ENCODE measurements at places on chromosomes 1 and 21.
A peak's percentile ranks its signal among the peaks of the same experiment; 100 is the strongest.

GRCh38 chr1:62637392-62638105 is 40.2 kb downstream of the ANGPTL3 start:
- no peak for DNase-seq

- no peak for DNase-seq
Measured at GRCh38 chr1:171627020-171627419, 5.0 kb downstream of the MYOCOS start.

GRCh38 chr1:52413410-52413989 is 9.1 kb downstream of the PRPF38A start:
- DNase-seq, result no peak

GRCh38 chr1:92662048-92662447 is 122.9 kb downstream of the EVI5 start:
- no peak for DNase-seq

- DNase-seq, result no peak
Measured at GRCh38 chr1:33268927-33269610, 12.8 kb downstream of the ZNF362 start.

DNA sequence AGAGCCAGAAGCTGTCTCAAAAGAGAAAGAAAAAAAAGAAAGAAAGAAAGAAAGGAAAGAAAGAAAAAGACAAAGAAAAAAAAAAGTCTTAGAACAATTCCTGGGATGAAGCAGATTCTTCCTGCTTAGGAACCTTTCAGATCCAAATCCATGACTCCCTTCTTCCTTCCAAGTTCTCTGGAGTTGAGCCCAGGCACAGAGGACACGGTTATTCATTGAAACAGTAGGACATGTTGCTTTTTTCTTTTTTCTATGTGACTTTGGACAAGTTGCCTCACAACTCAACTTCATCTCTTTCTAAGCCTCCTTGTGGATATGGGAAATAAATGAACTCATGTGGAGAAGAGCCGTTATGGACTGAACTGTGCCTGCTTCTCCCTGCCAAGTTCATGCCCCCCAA is 14.7 kb upstream of the TNFRSF8 start:
- no peak for DNase-seq

DNA sequence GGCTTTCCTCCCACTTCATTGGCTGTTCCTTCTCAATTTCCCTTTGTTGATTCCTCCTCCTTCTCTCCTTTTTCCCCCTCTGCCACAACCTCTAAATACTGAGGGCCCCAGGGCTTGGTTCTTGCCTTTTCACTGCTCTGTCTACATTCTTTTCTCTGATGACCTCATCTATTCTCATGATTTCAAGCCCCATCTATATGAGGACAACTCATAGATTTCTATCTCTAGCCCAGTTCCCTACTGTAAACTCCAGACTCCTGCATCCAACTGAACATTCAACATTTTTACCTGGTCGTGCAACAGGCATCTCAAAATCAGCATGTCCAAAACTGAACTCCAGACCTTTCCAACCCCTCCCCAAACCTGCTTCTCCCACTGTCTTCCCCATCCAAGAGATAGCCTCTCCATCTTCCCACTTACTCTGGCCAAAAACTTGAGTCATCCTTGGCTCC is 11.5 kb upstream of the SLC9A1 start:
- peak; percentile 71 for DNase-seq

DNA sequence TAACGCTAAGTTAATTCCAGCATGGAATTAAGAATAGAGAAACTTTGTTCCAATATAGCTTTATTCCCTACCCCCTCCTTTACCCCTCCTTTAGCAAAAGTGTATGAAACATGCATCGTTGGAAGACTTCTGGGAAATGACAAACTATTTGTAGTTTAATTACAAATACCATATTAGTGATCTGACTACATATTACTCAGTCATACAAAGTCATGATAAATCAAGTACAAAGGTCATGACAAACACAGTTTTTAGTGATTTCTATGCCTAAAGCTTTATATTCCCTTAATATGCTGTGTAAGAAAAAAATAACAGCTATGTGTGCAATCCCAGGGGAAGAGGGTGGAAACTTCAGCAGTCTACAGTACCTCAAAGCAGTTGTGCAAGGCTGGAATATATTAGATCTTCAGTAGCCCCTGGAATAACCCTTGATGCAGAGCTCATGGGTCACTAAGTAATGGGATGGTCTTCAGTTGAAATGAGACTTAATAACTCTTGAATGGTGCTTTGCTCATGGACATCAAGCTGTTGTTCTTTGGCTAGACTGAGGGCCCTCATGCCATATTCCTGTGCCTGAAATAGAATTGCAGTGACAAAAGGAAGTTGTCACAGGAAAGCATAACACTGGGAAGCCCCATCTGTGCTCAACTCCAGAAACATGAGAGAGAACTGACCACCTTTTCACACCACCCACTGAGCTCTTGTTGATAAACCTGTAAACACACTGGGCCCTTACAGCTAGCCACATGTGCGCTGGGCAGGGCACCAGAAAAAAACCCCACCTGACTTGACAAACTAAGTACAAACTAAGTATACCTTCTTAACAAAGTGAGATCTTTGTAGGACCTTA is 25.3 kb downstream of the ZMYND12 start:
- no peak for DNase-seq

DNA sequence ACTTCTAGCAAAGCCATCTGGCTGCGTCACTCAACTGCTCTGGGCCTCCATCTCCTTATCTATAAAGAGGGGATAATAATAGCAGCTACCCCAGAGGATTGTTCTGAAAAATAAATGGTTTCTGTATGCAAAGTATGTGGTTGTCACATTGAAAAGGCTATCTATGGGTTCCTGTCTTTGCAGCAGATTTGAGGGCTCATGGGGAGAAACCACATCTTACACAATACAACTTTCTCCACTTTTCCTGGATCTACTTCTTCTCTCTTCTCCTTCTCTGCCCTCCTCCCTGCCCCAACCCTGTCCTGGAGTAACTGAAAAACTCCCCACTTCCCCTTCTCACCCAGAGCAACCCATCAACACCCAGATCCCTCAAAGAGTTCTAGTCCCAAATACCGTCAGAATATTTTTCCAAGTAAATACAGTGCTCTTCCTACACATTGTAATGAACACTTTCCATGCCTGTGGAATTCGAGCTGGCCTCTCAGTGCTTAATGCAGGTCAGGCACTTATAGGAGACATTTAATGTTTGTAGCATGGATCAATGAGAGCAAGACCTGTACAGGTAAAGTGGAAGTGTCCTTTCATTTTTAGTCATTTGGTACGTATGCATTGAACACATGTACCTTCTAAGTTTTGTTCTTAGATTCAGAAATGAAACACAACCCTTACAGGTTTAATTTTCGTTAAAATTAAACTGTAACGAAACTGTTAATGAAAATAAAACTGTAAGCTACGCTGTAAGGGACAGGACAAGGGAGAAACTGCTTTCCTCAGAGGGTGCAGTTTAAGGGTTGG is 131.9 kb downstream of the AK5 start:
- no peak for DNase-seq

GRCh38 chr1:185421485-185422107 is 104.6 kb upstream of the IVNS1ABP start:
- DNase-seq, result peak; percentile 22

DNA sequence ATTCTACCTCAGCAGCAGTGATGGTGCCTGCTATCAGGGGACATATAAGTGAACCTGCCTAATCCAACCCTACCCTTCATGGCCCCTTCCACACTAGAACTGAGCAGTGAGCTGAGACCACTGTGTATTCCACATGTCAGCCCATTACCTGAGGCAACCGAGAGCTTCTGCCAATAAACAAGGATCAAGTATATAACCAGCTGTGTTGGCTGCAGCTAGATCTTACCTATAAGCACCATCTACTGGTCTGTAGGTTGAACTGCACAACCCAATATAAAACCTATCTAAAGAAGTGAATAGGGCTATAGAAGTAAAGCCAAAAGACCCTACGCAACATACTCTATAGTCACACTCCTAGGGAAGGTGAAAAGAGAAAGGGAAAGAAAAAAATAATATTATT is 376.9 kb downstream of the HHIPL2 start:
- DNase-seq, result peak; percentile 61

GRCh38 chr1:247531937-247532336 is 4.3 kb downstream of the OR2C3 start:
- DNase-seq, result no peak

DNA sequence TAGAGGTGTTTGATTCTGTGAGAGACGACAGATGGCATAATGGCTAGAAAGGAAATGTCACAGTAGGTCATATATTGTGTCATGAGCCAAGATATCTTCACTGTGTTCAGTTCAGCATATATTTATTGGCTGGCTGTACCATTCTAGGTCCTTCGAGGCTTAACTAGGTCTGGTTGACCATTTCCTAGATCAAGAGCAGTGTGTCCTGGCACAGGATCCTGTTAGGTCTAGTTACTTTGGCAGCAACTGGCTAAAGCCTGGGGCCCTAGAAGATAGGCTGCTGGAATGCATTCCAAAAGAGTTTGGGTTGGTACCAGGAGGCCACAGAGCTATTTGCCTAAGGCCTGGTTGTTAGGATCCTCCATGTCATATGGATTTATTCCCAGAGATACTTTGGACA is 20.9 kb downstream of the ZBTB40 start:
- DNase-seq, result peak; percentile 48

DNA sequence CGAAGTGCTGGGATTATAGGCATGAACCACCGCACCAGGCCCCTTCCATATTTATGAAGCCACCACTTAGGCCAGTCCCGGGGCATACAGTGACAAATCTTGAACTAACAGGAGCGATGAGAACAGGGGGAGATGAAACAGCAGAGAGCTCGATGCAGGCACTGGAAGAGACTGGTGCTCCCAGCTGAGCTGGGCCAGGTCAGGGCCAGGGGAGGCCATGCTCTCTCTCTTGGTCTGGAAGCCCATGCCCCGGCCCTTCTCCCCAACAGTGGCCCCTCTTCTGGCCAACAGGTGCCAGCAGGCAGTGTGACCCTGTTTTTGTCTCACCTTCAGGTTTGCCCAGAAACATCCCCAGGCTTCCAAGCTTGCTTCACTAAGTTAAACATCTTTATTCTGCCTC is 269.9 kb upstream of the C1orf174 start:
- no peak for DNase-seq

GRCh38 chr21:34881839-34882371 is 167.2 kb downstream of the RUNX1 start:
- DNase-seq, result peak; percentile 88

DNA sequence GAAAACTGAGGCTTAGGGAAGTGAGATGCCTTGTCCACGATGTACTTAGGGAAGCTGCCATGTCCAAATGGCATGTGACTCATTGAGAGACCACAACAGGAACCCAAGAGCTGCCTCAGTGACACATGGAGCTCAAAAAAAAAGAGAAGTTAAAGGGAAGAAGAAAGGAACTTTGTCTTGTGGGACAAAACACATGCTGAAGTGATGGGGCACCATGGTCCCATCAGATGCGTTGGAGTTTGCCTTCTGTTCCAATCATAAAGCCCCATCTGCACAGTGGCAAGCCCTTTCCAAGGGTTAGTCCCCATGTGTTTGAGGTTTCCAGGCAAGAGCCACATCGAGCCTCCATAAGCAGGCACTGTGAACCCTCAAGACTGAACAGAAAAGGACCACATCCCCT is 8.0 kb downstream of the MED8 start:
- no peak for DNase-seq

- DNase-seq, result peak; percentile 79
Measured at GRCh38 chr1:43979528-43980254, 681 bp downstream of the B4GALT2 start.

GRCh38 chr1:30165116-30165515 is 558.3 kb downstream of the MATN1 start:
- no peak for DNase-seq

- DNase-seq, result no peak
Measured at GRCh38 chr1:230109895-230110667, 43.0 kb downstream of the GALNT2 start.

- DNase-seq, result no peak
Measured at GRCh38 chr1:3060127-3060526, 8.9 kb upstream of the PRDM16 start.

GRCh38 chr1:193709607-193710006 is 523.2 kb upstream of the B3GALT2 start:
- no peak for DNase-seq

DNA sequence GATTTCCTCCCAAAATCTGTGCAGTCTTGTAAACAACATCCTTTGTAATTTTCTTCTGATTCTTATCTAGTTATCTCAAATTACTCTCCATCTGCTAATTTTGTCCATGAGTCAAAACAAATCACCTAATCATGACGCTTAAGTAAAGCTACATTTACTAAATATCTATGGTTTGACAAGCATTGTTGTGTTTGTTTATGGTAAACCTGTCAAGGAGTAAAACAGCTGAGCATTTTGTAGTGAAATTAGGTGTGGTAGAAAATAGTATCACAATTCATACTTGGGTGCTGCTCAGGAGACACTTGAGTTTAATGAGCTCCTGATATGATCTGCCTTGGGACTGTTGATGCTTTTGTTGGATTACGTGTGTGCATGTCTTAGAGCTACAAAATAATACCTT is 11.6 kb downstream of the TIPRL start:
- DNase-seq, result no peak

DNA sequence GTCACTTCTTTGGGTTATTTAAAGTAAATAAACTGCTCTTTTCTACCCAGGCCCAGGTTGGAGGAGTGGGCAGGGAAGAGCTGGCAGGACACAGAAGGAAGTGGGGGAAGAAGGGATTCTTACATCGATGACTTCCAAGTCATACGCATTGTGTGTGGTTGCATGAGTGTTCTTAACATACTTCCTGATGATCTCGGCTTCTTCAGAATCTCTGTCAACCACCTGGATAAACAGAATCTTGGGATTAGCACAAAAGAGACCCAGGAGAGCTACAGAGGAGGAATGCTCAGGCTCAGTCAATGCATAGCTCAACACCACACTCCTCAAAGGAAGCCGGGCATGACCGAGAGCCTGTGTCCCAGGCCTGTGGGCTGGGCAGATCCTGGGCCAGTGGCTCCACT is 42.1 kb downstream of the PARP1 start:
- DNase-seq, result peak; percentile 9

DNA sequence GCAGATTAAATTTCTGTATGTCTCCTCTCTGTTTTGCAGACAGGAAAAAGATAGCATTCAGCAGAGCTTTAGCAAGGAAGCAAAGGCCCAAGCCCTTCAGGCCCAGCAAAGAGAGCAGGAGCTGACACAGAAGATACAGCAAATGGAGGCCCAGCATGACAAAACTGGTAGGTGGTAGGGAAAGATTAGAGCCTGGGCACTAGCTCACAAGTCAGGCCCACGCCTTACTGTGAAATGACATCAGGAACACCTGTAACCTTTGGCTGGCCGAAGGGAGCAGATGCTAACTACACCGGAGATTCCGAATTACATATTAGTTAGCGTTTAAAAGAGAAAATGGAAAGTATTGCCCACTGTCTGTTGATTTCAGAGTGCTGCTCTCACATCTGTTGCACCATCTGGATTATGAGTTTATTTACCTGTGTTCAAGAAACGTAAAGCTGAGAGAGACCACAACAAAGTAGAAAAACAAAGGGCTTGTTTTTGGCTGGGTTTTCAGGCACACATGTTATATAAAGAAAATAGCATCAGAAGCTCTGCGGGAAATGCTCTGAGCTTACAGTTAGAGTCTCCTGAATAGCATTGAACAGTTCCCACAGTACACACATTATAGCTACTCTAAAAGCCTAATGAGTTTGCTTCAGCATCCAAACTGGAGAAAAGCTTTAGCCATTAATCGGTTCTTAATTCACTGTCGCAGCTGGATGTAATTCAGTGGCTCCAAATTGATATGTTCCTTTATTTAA is 160.0 kb downstream of the SDCCAG8 start:
- no peak for DNase-seq

GRCh38 chr1:231800108-231800507 is 173.5 kb downstream of the DISC1 start:
- DNase-seq, result no peak

All from adipocyte (in vitro differentiated cells).